ENCODE measurements at places on chromosomes 3 and 15.
A peak's percentile ranks its signal among the peaks of the same experiment; 100 is the strongest.

DNA sequence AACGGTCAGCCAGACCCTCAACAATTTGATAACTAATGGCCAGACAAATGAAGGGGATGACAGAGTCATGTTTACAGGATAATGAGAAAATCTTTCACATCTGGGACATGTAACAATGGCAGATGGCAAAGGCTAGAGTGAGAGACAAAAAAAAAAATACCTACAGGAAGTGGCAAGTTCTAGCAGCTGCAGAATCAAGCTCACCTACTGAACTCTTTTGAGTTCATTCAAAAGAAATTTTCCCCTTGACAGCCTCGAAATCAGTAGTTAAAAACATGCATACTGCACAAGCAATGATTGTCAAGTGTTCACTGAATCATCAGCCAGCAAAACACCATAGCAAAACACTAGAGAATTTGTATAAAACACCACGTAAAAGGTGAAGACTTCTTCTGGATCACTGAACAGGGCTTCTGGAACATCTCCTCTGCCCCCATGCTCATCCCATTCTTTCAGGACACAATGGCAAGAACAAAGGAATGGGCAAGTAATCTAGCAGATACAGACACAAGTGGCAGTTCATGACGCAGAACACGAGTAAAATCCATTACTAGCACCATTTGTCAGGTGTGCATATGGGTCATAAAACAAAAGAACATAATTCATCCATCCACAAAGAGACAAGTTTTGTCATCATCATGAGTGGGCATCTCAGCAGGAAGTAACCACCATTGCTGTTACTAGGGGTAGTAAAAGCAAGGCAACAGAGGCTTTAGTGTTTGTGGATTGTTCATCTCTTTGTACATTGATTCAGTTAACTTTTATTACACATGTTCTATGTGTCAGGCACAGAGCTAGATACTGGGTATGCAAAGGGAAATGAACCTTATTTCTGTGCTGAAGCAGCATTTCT, 13.8 kb upstream of the KCNMB2 start:
- no peak for DNase-seq

DNA sequence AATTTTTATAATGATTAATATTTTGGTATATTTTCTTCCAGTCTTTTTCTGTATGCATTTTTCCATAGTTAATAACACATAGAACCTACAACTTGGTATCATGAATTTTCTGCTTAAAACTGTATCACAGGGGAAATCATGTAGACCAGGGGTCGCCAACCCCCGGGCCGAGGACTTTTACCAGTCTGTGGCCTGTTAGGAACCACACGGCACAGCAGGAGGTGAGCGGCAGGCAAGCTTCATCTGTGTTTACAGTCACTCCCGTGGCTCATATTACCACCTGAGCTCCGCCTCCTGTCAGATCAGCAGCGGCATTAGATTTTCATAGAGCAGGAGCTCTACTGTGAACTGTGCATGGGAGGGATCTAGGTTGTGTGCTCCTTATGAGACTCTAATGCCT, 54.7 kb downstream of the RPL22L1 start:
- DNase-seq = no peak

GRCh38 chr3:159548675-159549335, 439.8 kb upstream of the IL12A start:
- no peak for DNase-seq

DNA sequence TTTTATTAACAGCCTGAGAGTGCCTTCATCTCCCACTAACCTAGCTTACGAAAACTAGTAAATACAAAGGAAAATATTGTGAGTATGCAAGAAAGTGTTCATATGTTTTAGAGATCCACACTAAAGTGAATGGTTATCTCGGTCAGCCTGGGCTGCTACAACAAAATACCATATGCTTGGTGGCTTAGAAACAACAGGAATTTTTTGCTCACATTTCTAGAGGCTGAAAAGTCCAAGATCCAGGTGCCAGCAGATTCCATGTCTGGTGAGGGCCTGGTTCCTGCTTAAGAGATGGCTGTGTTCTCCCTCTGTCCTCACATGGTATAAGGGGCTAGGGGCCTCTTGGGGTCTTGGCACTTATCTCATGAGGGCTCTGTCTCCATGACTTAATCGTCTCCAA, 20.5 kb upstream of the SLC30A4 start:
- no peak for DNase-seq

DNA sequence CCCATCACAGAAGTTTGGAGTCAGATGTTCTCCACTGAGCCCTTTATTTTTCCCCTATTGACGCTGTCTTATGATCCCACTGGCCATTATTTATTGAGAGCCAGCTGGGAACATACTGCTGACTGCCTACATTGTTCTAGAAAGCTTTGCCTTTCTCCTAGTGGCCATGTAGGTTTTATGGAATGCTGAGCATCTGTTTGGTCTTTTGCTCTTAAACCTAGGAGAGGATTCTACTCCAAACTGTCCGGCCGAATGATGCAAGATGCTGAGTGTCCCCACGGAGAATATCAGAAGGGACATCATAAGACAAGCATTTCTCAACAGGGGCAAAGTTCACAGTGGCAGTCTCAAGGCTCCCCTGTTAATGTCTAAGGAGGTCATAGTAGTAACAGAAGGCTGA, 171.4 kb downstream of the ARRDC4 start:
- peak; percentile 23 for DNase-seq

DNA sequence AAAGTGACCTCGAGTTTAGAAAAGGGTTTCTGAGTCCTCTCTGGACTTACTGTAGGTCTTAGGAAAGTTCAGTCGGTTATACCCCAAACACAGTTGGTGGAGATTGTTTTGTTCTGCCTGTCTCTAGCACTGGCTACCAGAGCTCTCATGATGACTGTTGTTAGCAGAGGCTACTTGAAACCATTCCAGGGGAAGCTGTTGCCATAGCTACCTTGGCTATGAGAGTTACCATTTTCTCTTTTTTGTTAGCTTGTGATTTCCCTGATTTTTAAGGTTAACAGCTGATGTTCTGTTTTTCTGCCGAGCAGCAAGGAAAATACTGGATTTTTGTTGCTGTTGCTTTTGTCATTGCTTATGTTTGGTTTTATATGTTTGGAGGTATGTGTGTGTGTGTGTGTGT, 26.7 kb downstream of the ABHD2 start:
- peak; percentile 40 for DNase-seq

DNA sequence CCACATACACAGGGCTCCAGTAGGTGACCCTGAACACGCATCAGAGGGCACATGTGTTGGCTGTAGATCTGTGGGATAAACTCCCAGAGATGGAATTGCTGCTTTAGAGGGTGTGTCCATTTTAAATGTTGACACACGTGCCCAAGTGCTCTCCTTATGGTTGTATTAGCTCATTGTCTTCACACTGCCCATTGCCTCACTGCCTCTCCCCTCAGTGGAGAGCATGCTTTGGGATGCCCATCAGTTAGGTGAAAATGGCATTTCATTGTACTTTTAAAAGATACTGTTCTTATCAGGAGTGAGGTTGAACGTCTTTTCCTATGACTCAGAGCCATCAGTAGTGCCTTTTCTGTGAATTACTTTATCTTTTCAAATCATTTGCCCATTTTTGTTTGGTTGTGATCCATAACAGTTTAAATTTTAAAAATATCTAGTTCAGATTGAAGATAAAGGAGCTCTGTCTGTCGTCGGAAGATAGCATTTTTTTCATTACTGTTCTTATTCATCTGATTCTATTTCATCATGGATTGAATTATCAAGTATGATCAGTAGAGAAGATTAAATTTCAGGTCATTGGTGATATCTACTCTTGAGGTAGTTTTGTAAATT, 120.7 kb downstream of the CHDH start:
- no peak for DNase-seq

GRCh38 chr3:27105904-27106303, 263.3 kb downstream of the NEK10 start:
- DNase-seq = no peak

GRCh38 chr15:62403164-62403809, 238.2 kb upstream of the C2CD4B start:
- DNase-seq = peak; percentile 85

- DNase-seq = peak; percentile 95
Measured at GRCh38 chr15:41944313-41944940, 27.9 kb downstream of the EHD4 start.

- no peak for DNase-seq
Measured at GRCh38 chr3:197458179-197458707, 97.5 kb downstream of the BDH1 start.

DNA sequence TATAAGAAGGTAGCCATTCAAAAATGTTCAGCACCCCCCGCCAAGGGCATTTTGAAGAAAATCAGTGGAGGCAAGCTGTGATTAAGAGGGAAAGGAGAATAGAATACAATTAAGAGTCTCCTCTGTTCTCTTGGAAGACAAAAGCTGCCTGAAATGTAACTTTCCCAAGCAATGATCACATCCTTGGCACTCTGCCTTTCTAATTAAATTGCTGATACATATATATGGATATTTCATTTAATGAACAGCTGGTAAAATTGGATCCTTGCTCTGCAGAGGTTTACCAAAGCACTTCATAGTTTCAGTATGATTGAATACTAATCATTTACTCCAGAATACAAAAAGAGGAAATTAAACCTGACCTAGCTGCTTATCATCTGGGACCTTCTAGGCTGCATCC, 10.4 kb downstream of the COL6A6 start:
- DNase-seq = no peak

GRCh38 chr3:149152420-149152819, 23.0 kb downstream of the HPS3 start:
- DNase-seq = peak; percentile 66

DNA sequence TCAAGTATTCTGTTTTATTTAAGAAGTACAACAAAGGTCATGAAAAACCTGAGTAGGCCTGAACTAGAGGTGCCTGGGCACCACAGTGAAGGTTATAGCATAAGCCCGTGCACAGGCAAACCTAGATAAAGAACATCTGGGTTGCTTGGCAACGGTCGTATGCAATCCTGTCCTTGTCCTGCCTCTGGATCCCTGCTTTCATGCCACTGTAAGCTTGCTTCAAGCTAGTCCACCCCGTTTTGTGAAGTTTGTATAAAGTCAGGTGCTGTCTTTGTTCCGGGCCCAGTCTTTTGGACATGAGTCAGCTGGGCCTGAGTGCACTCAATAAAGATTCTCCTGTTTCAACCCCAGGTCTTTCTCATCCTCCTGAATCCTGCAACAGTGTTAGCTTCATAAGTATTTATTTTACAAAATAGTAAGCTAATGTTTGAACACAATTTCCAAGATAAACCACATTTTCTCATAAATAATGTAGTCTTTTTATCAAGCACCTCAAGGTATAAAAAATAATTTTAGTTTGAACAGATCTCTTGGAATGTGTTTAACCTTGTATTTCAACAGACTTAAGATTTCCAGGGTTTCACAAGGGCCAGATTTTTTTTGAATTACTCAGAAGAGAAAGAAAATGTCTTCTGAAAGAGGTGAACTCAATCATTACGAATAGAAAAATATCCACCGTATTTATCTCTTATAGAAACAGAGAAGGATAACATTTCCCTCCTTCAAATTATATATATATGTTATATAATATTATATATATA, 14.3 kb upstream of the SLC9C1 start:
- peak; percentile 36 for DNase-seq

- no peak for DNase-seq
Measured at GRCh38 chr3:184604615-184605290, 43.2 kb downstream of the EPHB3 start.

DNA sequence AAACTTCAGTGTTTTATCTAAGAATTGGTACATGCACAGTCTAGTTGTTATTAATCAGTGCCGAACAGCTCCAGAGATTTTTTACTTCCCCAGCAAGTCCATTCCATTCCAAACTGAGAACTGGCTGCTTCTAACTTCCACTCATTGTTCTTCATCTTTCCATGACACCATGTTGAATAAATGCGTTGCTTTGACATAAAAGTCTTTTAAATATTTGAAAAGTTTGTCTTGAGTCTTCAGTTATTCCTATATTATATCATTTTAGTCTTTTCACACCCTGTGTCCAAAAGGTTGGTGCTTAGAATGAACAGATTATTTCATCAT, 65.4 kb downstream of the CMSS1 start:
- DNase-seq = no peak

- DNase-seq = no peak
Measured at GRCh38 chr3:81502236-81502635, 259.2 kb downstream of the GBE1 start.

DNA sequence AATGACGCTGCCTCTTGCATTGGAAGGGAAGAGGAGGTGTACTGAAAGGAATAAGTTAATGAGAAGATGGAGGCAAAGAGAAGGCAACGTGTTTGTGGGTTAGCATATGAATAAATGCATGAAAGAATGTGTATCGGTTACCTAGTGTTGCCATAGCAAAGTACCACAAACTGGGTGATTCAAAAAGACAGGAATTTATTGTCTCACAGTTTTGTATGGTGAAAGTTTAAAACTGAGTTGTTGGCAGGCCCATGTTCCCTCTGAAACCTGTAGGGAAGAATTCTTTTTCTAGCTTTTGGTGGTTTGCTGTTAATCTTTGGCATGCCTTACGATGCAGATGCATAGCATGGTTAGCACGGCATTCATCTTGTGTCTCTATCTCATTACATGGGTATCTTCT, 729.9 kb downstream of the MECOM start:
- DNase-seq = peak; percentile 49

- DNase-seq = no peak
Measured at GRCh38 chr3:127772827-127773751, 49.2 kb downstream of the MGLL start.

- DNase-seq = peak; percentile 67
Measured at GRCh38 chr3:170555329-170555728, 30.5 kb downstream of the SLC7A14 start.
